Eye (tissue), 1 donor: ENCODE measurements at places on chromosomes 3 and 15.

GRCh38 chr3:12750658-12751071 lies 8.4 kb downstream of the TMEM40 start:
- DNase-seq, result no peak

DNA sequence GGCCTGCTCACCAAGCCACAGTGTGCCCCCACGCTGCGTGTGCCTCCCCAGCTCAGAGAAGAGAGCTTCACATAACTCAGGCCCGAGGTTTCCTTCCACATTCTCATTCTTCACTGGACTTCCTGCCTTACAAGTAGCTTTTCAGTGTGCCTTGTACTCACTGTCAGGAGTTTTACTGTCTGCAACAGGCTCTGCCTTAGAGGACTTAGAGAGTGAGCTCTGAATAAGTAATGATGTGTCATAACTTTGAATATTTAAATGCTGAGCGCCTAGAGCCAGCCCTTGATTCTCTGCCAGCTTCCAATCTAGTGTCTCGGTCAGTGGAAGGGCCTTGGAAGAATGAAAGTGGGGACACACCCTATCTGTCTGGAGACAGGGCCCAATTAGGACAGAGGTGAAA lies 41.8 kb downstream of the ITGB5 start:
- DNase-seq, result no peak

DNA sequence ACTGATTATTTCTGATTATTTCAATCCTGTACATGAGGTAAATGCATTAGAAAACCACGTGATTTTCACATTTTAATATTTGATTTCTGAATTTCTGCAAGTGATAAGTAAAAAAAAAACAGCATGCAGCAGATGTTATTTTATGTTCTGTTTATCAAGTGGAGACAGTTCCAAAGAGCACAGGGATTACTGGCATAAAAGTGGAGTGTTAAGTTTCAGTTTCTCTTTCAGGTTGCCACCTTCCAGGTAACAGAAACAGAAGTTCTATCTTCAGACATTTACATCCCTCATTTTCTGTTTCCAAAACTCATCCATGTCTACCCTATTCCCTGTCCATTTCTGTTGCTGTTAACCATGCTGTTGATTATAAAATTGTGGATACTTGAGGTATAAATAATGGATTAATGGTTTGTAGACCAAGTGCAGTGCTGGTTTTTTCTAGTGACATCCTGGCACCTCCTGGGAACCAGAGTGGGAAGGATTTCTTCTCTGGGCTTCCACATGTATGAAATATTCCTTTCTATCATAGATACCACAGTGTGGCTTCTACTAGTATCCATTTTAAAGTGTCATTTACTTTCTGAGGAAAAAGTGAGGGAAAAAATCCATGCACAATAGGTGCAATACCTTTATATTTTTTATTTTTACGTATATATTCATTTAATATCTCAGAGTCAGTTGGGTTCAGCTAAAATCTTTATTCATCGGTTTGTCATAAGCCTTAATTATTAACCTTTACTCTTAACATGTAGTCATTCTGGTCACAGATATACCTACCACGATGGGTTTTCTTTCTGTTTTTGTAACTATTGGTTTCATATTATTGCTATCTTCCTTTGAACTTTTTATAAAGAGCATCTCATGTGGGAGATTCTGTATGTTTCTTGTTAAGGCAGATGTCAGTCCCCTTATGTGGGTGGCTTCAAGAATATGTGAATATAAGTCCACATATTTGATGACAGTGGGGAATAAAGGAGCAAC lies 1010.0 kb downstream of the SQOR start:
- DNase-seq, result no peak

GRCh38 chr15:30921106-30921505 lies 17.4 kb downstream of the FAN1 start:
- no peak for DNase-seq

DNA sequence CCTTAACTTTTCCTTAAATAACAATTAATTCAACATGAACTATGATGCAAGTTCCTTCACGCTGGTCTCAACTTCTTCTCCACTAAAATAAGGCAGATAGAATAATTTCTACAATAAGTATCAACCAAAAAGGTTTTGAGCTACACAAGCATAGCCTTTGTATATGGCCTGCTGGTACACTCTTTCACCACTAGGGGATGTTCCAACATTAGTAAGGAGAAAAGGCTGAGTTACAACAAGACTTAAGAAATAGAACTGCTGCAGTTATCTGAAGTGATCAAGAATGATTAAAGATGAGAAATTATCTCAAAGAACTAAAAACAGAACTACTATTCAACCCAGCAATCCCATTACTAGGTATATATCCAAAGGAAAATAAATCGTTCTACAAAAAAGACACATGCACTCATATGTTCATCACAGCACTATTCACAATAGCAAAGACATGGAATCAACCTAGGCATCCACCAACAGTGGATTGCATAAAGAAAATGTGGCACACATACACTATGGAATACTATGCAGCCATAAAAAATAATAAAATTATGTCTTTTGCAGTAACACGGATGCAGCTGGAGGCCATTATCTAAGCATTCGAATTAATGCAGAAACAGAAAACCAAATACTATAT lies 14.4 kb downstream of the ATP13A3 start:
- DNase-seq, result peak; percentile 77

DNA sequence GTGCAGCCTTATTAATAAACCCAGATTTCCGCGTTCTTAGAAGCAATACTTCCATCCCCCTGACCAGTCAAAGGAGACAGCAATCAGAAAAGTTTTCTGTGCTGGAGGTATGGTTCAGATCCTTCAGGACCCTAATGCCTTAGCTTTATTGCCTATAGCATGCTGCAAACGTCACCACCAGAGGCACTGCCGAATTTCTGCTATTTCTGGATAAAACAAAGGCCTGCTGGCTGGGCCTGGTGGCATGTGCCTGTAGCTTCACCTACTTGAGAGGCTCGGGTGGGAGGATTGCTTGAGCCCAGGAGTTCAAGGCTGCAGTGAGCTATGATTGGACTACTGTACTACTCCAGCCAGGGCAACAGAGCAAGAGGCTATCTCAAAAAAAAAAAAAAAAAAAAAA lies 407.2 kb downstream of the FOXP1 start:
- DNase-seq, result no peak

- peak; percentile 76 for DNase-seq
Observed at GRCh38 chr3:170961616-170962400, 53.4 kb upstream of the EIF5A2 start.

DNA sequence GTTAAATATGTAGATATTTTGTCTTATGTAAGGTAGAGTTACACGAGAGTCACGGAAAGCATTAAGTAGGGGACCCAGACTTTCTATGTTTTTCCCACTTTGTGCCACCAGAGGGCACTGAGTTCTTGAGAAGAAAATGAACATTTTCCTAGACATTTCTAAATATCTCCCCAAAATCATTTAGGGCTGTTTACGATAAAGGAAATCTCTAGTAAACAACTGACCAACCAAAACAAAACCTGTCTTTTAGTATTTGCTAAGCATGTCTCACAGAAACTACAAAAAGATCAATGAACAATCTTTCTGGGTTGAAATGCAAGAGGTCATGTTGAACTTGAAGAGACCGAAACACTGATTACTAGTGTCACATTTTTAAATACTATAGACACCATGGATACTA lies 16.1 kb downstream of the POU1F1 start:
- DNase-seq, result peak; percentile 81

DNA sequence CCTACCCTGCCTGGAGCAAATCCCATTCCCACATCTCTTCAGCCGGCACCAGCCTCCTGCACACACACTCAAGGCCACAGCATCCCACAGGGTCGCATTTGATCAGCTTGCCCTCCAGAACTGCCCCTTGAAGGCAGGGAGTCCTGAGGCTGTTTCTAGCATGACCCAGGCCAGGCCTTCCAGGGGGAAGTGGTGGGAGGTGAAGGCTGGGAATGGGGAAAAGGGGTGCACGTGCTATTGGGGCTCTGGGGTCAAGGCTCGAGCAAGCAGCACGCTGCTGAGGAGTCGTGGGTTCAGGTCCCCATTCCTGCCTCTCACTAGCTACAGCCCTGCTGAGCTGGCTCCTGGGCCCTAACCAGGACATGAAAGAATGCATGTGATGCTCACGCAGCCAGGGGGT lies 24.9 kb downstream of the SEMA7A start:
- no peak for DNase-seq

DNA sequence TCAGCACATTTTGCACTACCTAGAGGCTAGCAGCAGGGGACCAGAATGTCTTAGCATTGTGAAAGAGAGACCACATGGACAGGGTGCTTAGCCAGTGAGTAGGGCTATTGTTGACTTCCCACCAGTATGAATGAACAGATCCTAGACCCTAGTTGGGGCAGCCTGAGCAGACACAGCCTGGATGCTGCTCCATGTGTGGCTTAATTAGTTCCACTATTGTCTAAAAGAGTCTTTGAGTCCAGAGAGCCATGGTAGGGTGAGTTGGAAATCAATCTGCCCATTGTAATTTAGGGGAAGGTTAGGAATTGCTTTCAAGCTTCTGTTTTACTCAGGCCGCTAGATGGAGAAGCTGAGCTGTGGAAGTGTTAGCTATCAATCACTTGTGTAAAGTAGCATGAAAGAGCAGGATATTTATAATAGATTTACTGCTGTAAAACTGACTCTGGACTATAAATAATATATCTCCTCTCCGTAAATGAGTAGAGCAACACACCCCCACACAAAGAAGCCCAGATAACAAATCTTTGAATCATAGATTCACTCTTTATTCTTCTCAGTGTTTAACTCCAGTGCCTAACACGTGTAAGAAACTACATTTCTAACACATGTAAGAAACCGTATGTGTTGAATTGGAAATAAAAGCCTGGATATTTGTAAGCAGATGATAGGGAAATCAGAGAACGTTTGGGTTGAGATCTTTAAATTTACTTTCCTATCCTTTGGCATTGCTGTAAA lies 4.1 kb upstream of the GCSAM start:
- peak; percentile 89 for DNase-seq

DNA sequence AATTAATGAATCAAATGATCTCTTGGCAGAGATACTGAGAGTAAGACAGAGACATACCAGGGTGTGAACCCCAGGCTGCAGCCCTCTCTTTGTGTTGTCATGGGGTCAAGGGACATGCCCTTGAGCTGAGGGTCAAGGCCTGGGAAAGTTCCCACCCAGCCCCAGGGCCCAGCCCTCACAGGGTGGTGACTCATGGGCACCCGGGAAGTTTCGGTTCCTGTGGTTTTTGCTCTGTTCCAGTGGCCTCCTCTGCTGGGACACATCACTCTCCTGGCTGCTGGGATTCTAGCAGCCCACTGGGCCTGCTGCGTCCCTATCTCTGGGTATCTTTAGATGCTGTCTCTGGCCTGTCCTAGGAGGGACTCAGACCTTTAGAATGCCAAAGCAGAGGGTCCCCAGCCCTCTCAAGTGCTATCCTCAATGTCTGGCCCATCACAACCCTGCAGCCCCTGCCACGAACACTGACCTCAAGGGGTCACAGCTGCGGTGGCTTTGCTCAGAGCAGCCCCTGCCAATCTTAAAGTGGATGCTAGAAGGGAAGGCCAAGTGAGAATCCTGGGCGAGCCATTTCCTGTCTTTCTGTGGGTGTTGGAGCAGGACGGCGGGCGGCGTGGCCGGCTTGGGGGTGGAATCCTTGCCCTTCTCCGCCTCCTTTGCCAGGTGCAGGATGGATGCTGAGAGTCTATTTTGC lies 148.4 kb upstream of the TLE3 start:
- DNase-seq, result no peak

- no peak for DNase-seq
Observed at GRCh38 chr15:82317091-82317489, 32.2 kb downstream of the GOLGA6L10 start.
